ENCODE measurements at places on chromosomes 2 and 18.

- no peak for DNase-seq
Measured at GRCh38 chr2:122999258-122999657, 1025.8 kb upstream of the CNTNAP5 start.

- no peak for DNase-seq
Measured at GRCh38 chr18:74921057-74921820, 287.7 kb downstream of the PTGR3 start.

DNA sequence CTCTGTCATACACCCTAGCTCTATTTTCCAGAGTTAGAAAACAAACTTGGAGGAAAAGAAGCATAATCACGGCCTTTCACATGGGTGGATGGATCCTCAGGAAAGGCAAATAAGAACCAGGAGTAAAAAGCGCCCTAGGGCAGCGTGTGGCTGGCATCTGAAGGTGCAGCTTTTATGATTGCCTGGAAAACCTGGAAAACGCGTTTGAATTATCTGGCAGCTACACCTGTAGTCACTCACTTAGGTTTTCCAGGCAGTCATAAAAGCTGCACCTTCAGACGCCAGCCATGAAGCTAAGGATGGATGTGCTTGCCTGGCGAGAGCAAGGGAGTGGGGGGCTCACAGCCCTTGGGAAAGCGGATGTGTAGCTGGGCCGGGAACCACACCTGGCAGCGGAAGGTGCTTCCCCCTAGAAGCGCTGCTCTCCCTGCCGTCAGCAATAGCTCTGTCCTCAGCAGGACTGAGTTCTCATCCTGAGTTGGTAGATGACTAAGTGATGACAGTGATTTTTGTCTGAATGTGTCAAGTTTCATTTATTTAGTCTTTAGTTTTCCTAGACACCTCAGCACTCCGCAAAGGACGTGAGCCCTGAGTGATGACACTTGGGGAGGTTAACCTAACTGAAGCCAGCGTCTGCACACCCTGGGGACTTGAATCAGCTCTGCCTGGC is 82.0 kb downstream of the DCDC2C start:
- DNase-seq = no peak

DNA sequence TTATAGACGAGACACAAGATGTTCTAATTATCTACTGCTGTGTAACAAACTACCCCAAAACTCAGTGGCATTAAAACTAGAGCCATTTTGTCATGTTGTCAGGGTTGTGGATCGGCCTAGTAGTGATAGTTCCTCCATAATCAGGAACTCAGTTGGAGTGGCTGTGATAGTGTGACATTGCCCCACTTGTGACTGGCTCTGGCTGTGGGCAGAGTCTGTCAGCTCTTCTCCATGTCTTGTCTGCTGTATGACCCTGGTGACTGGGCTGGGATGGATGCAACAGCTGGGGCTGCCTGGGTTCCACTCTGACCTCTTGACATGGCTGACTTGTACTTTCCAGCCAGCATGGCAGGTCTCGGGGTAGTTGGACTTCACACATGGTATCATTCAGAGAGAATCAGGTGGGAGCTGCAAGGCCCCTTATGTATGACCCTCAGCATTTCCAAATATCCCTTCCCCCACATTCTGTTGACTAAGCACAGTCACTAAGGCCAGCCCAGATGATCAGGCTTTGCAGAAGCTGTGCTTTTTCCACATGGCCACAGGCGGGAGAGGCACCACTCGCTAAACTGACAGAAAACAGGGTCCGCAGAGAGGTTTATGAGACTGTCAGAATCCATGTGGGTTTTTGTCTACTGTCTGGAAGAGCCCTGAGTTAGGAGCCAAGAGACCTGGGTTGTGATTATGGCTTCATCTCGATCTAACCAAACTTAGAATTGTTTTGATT is 50.3 kb downstream of the SETBP1 start:
- no peak for DNase-seq

DNA sequence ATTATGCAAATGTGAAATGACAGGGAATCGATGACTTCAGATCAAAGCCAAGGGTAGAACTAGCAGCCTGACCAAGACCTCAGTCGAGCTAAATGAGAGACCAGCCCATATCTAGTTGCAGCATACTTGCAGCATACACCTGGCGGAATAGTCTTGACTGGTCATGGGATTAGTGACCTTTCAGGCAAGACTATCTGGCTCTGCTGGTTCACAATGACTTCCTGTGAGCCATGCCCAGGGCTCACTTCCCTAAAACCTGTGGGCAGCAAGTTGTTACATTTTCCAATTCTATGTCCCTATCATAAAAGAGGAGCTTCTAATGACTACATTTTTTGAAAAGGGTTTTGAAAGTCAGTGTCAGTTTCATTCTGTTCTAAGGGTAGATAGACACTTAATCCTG is 1624.9 kb upstream of the CELF4 start:
- no peak for DNase-seq

DNA sequence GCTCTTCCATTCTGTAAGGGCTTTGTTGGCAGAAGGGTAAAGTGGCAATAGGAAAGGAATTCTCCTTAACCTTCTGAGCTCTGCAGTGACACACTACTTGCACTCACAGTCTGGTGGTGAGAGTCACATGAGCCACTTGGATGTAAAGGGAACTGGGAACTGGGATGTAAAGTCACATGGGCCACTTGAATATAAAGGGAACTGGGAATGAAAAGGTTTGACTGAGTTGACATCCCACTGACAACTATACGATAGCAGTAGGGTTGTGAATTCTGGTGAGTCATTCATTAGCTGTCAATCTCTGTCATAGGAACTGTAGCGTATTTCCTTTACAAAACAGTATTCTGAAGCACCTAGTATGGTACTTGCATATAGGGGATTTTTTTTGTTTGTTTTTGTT is 5.5 kb downstream of the RPE start:
- DNase-seq = no peak

DNA sequence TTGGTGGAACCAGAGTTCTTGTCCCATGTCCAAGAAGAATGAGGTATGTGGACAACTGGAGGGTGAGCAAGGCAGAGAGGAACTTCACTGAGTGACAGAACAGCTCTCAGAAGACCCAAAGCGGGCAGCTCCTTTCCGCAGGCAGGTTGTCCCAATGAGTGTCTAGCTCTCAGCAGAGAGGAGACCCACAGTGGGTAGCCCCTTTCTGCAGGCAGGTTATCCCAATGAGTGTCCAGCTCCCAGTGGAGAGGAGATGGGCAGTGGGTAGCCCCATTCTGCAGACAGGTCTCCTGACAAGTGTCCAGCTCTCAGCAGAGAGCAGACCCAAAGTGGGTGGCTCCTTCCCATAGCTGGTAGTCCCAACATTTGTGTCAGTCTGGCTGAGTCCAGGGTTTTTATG is 69.6 kb downstream of the SRBD1 start:
- no peak for DNase-seq

DNA sequence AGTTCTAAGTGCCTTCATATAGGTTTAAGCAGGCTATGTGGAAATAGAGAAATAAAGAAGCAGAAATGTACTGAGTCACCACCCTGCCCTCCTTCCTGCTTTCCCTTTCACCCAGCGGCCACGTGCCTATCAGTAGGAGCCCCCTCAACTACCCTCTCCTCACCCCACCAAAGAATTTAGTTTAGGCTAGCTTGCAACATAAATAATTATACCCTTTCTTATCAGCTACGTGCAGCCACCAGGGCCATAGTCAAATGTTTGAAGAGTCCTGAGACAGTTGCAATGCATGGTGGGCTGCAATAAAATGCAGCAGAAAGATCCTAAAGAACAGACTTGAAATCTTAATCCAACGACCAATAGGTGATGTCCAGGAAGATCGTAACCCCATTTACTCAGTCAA is 101.2 kb downstream of the RTP5 start:
- no peak for DNase-seq

Data from NCI-H1417 treated with DMSO at 0.1 percent for 48 hours (cell line).